Hematopoietic multipotent progenitor cell (in vitro differentiated cells): ENCODE measurements at places on chromosomes 4 and X.

GRCh38 chr4:6357476-6357875 lies 87.8 kb downstream of the WFS1 start:
- no peak for DNase-seq

GRCh38 chr4:57443308-57443707 lies 333.1 kb upstream of the IGFBP7 start:
- DNase-seq = no peak

DNA sequence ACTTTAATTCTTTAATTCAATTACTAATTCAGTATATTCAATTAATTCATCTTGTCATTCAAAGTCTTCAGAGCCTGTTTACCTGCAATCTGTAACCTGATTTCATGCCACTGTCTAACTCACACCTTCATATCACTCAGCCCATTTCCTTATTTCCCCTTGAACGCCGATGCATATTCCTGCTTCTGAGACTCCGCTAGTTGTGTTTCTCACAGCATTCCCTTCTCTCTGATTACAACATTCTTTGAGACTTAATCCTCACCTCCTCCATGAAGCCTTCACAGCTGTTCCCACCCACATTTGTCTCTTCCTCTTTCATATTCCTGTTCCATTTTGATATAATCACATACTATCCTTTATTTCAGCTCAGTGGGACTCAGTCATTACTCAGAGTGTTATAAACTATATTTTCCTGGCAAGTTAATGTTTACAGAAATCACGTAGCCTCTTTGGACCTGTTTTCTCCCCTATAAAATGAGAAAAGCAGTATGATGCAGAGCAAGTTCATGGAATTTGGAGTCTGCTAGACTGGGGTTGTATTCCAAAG lies 69.0 kb downstream of the MAP9 start:
- no peak for DNase-seq

GRCh38 chr4:89781321-89781720 lies 55.6 kb downstream of the SNCA start:
- DNase-seq = no peak

DNA sequence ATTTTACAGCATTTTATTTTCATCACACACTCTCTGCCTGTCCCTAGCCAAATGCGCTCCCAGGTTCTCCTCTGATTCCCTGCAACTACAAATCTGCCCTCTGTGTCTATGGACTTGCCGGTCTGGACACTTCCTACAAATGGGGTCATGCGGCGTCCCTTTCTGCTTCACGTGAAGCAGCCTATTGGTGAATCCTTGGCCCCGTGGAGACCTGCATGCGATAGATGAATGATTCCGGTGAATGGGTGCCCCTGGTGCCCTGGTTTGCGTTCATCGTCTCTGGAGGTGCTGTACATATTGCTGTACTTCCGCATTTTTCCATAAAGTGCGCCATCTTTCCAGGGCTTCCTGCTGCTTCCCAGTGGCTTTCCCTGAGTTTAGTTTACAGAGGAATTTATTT lies 27.5 kb upstream of the CLCN4 start:
- no peak for DNase-seq

DNA sequence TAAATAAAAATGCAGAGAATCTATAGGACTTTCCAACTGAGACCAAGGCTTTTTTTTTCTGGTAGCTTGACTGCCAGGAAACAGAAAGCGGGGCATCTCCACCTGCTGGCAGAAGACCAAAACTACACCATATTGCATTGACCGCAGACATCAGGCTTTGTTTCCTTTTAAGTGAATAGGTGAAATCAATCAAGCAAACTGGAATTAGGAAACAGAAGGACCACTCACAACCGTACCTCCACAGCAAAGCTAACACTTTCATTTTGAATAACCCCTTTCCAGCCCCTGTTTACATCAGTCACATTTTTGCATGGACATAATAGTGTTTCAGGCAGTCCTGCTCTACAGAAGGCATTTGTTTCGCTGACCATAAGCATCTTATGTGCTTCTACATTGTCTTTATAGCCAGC lies 218.2 kb downstream of the IDS start:
- DNase-seq = peak; percentile 70

DNA sequence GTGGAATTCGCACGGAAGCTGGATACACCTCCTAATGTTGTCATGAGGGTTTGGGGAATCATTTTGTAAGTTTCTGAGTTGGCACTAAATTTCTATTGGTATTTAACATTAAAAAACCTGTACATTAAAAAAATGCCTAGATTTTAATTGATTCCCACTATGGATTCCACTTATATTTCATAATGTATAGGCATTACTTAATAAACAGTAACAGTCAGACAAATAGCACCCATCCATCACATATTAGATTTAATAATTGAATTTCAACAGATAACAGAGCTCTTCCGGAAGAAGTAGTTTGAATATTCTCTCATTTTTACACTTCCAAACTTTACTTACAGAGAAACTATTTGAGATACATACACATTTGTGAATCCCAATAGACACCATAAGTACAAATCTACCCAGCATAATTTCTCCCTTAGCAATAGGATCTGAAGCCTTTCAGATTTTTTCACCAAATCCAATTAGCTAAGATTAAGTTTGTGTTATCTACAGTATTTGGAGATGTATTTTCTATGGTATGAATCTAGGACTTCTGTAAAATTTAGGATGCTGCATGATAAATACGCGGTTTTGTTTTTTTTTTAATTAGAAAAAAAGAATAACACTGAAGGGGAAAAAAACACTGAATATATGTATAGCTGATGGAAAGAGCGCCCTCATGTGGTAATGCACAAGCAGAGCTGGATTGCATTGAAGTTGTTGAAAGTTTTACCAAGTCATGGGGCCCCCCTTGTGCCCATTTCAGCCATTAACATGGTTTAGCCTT lies 12.2 kb upstream of the ODAM start:
- no peak for DNase-seq

- no peak for DNase-seq
These were observed 91.9 kb upstream of the CPEB2 start for GRCh38 chr4:14910411-14910810.

- no peak for DNase-seq
These were observed 14.3 kb upstream of the IL21 start for GRCh38 chr4:122635205-122635604.

DNA sequence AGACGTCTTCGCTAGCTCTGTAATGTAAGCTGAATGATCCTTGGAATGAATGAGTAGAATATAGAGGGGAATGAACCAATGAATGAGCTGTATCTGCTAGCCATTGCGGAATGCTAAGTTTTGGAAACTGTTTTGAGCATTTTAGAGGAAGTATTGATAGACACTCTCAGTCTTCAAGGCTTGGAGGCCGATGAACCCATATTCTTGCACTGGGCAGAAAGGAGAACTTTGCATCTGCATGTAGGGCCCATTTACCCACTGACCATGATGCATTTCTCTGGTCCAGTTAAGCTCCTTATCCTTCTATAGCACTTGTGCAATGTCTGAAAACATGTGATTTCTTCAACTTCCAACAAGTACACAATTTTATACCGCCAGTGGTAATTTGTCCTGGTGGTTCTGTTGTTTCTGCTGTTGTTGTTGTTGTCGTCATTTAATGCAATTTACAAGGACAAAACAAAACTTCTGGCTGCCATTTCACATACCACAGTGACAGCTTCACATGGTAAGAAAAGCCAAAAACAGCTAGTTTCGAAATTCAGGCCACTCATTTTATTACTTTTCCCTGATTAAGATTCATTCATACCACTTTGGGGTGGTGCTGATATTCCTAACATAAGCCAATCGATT lies 85.0 kb upstream of the MTM1 start:
- DNase-seq = no peak

DNA sequence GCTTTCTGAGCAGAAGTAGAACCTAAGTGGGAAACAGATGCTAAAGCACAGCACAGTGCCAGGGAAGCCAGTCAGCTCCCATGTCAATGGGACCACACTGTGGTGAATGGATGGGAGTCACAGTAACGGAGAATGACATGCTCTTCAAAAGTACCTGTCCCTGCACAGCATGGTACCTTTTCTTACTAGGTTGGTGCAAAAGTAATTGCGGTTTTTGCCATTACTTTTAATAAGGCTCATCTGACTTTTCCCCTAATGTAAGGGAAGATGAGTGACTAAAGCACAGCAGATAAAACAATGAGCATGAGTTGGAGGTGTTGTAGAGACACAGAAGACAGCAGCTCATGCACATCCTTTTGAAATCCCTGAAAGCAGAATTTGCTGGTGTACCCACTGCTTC lies 62.3 kb downstream of the CCNG2 start:
- no peak for DNase-seq

GRCh38 chr4:27040356-27040755 lies 179.7 kb downstream of the STIM2 start:
- no peak for DNase-seq

DNA sequence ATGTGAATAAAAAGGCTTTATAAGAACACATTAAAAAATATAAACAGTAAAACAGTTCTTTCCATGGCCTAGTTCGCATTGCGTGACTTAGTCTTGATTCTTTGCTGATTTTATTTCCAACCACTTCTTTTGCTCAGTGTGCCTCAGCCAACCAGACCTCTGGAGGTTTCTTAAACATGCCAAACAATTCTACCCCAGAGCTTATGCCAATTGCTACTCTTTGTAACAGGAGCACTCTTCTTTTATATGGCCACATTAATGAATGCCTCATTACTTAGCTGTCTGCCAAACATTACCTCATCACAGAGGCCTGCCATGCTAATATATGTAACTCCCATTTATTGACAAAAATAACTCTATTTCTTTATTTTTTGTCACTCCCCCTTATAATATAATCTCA lies 202.3 kb downstream of the NDST4 start:
- no peak for DNase-seq

DNA sequence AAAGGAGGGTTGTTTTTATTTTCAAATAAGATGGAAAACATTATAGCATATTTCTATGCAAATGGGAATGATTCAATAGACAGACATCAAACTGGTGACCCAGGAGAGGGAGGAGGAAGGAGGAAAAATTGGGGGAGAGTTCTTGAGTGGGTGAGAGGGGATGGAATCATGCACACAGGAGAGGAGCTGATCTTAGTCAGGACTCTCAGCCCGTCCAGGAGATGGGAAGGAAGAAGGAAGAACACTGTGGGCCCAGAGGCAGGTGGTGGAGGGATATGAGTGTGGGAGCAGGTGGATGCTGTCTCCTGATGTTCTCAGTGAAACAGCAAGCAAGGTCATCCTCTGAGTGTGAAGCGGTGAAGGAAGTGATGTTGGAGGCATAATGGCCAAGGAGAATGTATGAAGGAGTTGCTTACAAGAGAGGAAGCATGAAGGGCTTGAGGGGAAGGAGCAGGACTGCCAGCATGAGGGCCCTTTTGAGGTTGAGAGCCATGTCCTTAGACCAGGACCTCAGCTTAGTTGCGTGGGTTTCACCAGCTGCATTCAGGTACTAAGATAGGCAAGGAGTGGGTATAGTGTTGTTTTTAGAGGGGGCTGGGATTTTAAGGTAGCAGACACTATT lies 161.7 kb upstream of the NAP1L5 start:
- DNase-seq = no peak

DNA sequence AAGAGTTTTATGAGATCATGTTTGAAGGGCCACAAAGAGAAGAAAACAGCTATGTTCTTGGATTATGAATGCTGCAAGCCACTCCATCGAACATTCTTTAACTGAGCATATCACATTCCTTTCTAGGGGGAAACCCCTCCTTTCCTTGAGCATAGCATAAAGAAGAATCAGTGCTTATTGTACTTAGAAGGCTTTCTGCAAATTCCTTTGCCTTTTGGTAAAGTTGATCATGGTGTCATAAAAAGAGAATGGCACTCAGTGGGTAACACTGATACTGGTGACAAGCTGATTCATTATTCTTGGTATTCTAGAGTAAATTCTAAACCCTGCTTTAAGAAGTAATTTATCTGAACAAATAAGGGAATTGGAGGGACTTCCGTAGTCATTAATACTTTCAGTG lies 88.5 kb upstream of the GPR34 start:
- no peak for DNase-seq
